ENCODE measurements at places on chromosomes 11 and 22. TPM values are rescaled to one million over a fixed set of nuclear protein-coding genes. Genes with fewer than 3 reads are reported as not detected.

Gene OR8A1
- not detected for total RNA-seq

DNA sequence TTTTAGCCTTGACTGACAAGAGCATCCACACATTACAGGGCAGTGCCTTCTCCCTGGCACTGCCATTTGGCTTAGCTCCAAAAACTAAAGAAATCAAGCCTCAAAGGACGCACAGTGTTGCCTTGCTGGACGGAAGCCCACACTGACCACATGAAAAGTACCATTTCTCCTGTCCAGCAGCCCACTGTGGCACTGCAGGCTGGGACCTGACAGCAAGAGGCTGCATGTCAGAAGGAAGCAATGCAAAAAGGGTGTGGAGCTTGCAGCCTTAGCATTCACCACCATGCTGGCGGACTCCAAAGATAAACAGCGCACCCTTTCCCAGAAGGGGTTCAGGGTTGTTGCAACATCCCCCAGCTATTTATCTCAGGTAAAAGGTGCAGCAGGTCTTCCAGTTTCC is 109.3 kb upstream of the BMAL1 start:
- peaks cover 8% of the 10 kb centered on the region for H3K4me1 ChIP-seq
- no peaks in the 10 kb centered on the region for H3K36me3 ChIP-seq
- no peak overlapping the region for H3K4me3 ChIP-seq

DNA sequence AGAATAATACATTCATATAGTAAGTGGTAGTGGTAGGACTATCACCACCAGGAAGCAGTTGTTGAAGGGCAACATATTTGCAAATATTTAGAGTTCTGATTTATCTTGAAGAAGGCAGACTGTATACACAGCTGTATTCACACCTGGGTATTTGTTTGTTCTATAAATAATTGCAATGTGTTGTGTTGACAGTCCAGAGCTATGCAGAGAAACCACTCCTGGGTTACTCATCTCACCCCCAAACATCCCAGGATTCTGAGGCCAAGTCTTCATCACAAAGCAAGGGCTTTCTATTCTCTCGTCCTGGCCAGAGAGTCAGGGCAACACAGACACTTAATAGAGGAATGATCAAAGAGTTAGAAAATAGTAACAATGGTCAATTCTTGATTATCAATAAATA is 102.1 kb upstream of the FAT3 start:
- H3K4me1 ChIP-seq = no peaks in the 10 kb centered on the region
- H3K27me3 ChIP-seq = no peaks in the 10 kb centered on the region
- DNase-seq = no peak
- H3K4me3 ChIP-seq = no peak overlapping the region

GRCh38 chr11:134425413-134425812 is 13.4 kb upstream of the B3GAT1 start:
- no peaks in the 10 kb centered on the region for H3K4me1 ChIP-seq
- H3K27me3 ChIP-seq = peaks cover 17% of the 10 kb centered on the region
- no peaks in the 10 kb centered on the region for H3K36me3 ChIP-seq
- DNase-seq = no peak
- no peak overlapping the region for H3K4me3 ChIP-seq
- H3K27ac ChIP-seq = no peak overlapping the region

Gene RCOR2
- 17.9 TPM for total RNA-seq

GRCh38 chr22:25395468-25395867 is 169.0 kb upstream of the GRK3 start:
- no peak overlapping the region for H3K27ac ChIP-seq
- H3K36me3 ChIP-seq = peaks cover 9% of the 10 kb centered on the region
- peaks cover 26% of the 10 kb centered on the region for H3K4me1 ChIP-seq
- H3K4me3 ChIP-seq = no peak overlapping the region
- no peak for DNase-seq
- no peaks in the 10 kb centered on the region for H3K27me3 ChIP-seq

DNA sequence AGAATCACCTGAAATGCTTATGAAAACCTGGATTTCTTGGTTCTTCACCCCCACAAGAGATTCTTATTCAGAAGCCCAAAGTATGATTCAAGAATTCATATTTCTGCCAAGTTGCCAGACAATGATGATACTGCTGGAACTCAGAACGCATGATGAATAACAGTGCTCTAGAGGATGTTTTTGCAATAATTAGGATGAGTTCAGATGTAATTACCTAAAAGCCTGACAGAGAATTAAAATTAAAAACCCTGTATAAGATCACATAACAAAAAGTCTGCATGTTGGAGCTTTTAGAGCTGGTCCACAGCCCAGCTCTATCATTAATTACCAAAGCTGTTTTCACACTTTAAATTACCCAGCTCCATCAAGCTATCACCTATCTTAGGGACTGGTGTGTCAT is 211.8 kb downstream of the LUZP2 start:
- no peaks in the 10 kb centered on the region for H3K4me1 ChIP-seq
- no peaks in the 10 kb centered on the region for H3K36me3 ChIP-seq
- H3K27ac ChIP-seq = no peak overlapping the region
- no peak overlapping the region for H3K4me3 ChIP-seq
- H3K27me3 ChIP-seq = no peaks in the 10 kb centered on the region

GRCh38 chr22:45998638-45999378 is 21.8 kb upstream of the WNT7B start:
- H3K4me3 ChIP-seq = no peak overlapping the region
- H3K27me3 ChIP-seq = no peaks in the 10 kb centered on the region
- DNase-seq = no peak

- H3K4me1 ChIP-seq = peaks cover 20% of the 10 kb centered on the region
- H3K27me3 ChIP-seq = no peaks in the 10 kb centered on the region
- no peak overlapping the region for H3K27ac ChIP-seq
- no peak overlapping the region for H3K4me3 ChIP-seq
- no peak for DNase-seq
Measured at GRCh38 chr22:30043161-30043560, 37.1 kb upstream of the HORMAD2 start.

DNA sequence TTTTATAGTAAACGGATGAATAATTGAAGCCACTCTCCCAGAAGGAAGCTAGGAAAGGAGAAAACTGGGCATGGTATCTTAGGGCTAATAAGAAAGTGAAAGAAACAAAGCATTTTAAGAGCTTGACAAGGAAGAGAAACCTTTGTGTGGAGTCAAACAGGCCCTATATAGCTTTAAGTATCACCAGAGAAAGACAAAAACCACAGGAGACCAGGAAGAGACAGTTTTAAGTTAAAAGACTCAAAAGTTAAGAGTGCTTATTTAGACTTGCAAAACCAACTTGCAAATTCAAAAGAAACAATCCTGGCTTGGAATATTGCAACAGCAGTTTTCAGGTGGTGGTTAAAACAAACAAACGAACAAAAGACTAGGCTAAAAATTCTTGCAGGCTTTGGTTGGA is 3.4 kb downstream of the PAK1 start:
- no peaks in the 10 kb centered on the region for H3K27me3 ChIP-seq
- H3K36me3 ChIP-seq = no peaks in the 10 kb centered on the region
- no peak overlapping the region for H3K4me3 ChIP-seq
- no peak overlapping the region for H3K27ac ChIP-seq

Gene OR4A16
- total RNA-seq = not detected

- peak overlapping the region; percentile 36 for H3K27ac ChIP-seq
- peak; percentile 33 for DNase-seq
- no peak overlapping the region for H3K4me3 ChIP-seq
- H3K27me3 ChIP-seq = no peaks in the 10 kb centered on the region
Measured at GRCh38 chr22:40128989-40129388, 48.7 kb upstream of the TNRC6B start.

Gene ZNF280B
- 0.18 TPM for total RNA-seq

- no peaks in the 10 kb centered on the region for H3K36me3 ChIP-seq
- no peak for DNase-seq
- no peaks in the 10 kb centered on the region for H3K4me1 ChIP-seq
- no peak overlapping the region for H3K4me3 ChIP-seq
- no peaks in the 10 kb centered on the region for H3K27me3 ChIP-seq
Measured at GRCh38 chr22:36831717-36832116, 14.9 kb upstream of the PVALB start.

- no peak overlapping the region for H3K4me3 ChIP-seq
- H3K4me1 ChIP-seq = no peaks in the 10 kb centered on the region
- DNase-seq = no peak
- no peak overlapping the region for H3K27ac ChIP-seq
- H3K36me3 ChIP-seq = no peaks in the 10 kb centered on the region
- H3K27me3 ChIP-seq = no peaks in the 10 kb centered on the region
Measured at GRCh38 chr11:123033895-123034294, 28.0 kb downstream of the HSPA8 start.

DNA sequence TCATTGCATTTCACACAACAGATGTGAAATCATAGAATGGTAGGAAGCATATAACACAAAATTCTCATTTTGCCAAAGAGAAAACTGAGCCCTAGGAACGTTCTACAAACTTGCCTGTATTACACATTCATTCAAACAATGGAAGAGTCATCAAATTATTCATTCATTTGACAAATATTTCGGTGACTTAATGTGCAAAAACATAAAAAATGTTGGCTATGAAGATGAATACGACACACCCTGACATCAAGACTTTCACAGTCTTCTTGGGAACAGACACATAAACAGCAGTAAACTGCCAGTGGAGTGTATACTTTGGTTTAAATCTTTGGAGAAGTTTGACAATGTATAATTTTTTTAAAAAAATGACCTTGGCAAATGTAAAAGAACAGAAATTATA is 20.4 kb upstream of the C11orf87 start:
- no peaks in the 10 kb centered on the region for H3K4me1 ChIP-seq
- H3K36me3 ChIP-seq = no peaks in the 10 kb centered on the region
- H3K27me3 ChIP-seq = no peaks in the 10 kb centered on the region
- no peak overlapping the region for H3K4me3 ChIP-seq
- H3K27ac ChIP-seq = no peak overlapping the region

Gene MICALL1
- total RNA-seq = 16.8 TPM

Gene F2
- total RNA-seq = 0.06 TPM

Gene TMPRSS13
- total RNA-seq = not detected

DNA sequence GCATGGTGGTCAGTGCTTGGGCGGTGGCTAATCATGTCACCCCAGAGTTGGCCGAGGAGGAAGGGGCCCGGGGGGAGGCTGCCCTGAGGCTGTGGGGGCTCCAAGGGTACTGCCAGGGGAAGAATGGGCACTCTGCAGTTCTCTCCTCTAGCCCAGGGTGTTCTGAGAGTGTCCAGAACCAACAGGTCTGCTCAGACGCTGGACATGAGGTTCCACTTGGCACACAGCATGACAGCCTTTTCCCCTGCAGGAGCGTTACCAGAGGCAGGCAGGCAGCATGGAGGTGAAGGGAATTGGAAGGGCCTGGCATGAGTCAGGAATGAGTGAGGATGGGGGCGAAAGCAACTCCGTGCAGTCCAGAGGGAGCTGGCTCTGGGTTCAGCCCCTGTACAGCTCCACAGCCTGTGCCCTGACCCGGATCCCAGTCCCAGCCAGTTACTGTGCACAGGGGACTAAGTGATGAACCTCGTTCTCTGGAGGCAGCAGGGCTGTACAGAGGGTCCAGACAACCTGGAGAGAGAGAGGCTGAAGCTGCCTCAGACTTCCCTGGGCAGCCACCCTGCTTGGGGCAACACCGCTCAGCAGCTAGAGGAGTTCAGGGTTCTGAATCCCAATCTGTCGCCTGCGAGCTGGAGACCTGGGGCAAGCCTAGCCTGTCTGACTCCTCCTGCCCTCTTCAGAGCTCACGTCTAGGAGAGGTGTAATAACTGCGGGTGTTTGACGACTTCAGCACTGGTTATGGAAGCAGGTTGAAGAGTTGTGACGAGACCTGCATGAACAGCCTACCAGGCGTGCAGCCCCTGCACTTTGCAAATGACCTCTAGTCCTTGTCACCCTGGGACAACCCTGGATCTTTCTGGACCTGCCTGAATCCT is 14.7 kb upstream of the TUB start:
- no peak for DNase-seq
- H3K4me3 ChIP-seq = no peak overlapping the region
- no peaks in the 10 kb centered on the region for H3K27me3 ChIP-seq
- H3K27ac ChIP-seq = no peak overlapping the region
- H3K36me3 ChIP-seq = no peaks in the 10 kb centered on the region

DNA sequence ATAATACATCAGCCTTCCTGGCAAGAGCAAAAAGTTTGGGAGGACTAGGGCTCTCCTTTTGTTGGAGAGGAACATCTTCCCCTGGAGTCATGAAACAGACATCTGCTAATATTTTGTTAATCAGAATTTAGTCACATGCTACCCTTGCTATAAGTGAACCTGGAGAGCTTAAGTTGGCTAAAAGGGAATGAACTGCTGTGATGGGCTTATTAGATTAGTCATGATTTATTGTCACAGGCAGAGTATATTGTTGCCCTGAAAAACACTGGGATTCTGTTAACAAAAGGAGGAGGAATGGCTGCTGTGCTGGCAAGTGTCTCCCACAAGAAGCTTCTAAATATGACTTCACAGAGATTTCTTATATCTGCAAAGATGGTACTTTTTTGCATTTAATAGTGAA is 16.0 kb downstream of the TCP11L1 start:
- no peak overlapping the region for H3K4me3 ChIP-seq
- DNase-seq = no peak
- peaks cover 6% of the 10 kb centered on the region for H3K4me1 ChIP-seq
- H3K27me3 ChIP-seq = no peaks in the 10 kb centered on the region
- no peak overlapping the region for H3K27ac ChIP-seq

DNA sequence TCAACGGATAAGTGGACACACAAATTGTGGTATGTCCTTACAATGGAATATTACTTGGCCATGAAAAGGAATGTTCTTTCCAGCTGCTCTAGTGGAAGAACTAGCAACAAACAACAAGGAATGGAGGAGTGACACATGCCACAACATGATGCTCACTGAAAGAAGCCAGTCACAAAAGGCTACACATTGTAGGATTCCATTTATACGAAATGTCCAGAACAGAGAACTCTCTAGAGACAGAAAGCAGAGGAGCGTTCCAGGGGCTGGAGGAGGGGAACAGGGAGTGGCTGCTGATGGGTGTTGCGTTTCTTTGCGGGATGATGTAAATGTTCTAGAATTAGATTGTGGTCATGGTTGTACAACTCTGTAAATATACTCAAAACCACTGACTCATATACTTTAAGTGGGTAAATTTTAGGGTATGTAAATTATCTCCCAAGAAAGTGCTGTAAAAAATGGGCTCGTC is 32.4 kb upstream of the PDGFB start:
- no peak for DNase-seq
- no peak overlapping the region for H3K4me3 ChIP-seq
- H3K36me3 ChIP-seq = no peaks in the 10 kb centered on the region
- no peaks in the 10 kb centered on the region for H3K4me1 ChIP-seq
- H3K27me3 ChIP-seq = no peaks in the 10 kb centered on the region
- H3K27ac ChIP-seq = no peak overlapping the region

GRCh38 chr11:41999066-41999465 is 539.6 kb upstream of the LRRC4C start:
- H3K27me3 ChIP-seq = 0 out of 2 replicates have a peak, but pooled peaks cover 4% of the 10 kb centered on the region
- no peak for DNase-seq
- H3K36me3 ChIP-seq = no peaks in the 10 kb centered on the region
- no peak overlapping the region for H3K4me3 ChIP-seq
- no peak overlapping the region for H3K27ac ChIP-seq
- no peaks in the 10 kb centered on the region for H3K4me1 ChIP-seq

GRCh38 chr11:95042906-95043305 is 6.3 kb upstream of the KDM4F start:
- no peaks in the 10 kb centered on the region for H3K27me3 ChIP-seq
- H3K4me1 ChIP-seq = no peaks in the 10 kb centered on the region
- no peak for DNase-seq

GRCh38 chr11:94730153-94730552 is 38.0 kb upstream of the AMOTL1 start:
- no peaks in the 10 kb centered on the region for H3K27me3 ChIP-seq
- no peaks in the 10 kb centered on the region for H3K36me3 ChIP-seq
- no peak for DNase-seq
- H3K27ac ChIP-seq = no peak overlapping the region
- H3K4me3 ChIP-seq = no peak overlapping the region

Data from SJCRH30 (cell line).